ENCODE measurements at places on chromosomes 1 and 21. TPM values are rescaled to one million over a fixed set of nuclear protein-coding genes. Genes with fewer than 3 reads are reported as not detected.

GRCh38 chr21:14632359-14632758 lies 86.2 kb upstream of the SAMSN1 start:
- H3K27ac ChIP-seq = no peak overlapping the region
- no peaks in the 10 kb centered on the region for H3K27me3 ChIP-seq
- H3K4me3 ChIP-seq = no peak overlapping the region
- no peaks in the 10 kb centered on the region for H3K4me1 ChIP-seq
- no peaks in the 10 kb centered on the region for H3K36me3 ChIP-seq

DNA sequence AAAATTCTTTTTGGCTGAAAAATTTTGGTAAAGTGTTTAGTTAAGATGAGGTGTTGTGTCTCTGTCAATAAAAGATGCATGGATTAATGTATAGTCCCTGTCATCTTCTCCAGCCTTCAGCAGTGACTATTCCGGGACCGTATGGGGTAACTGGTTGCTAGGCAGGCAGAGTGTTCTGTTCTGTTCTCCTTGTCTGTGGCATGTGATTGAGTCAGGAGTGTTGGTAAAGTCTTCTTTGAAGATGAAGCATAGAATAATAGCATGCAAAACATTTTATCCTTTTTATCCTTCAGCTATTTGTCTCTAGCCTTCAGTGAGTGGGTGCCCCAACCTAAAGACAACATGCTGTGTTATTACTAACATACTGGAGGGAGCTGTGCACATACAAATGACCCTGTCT lies 74.6 kb downstream of the RGL1 start:
- H3K4me1 ChIP-seq = peaks cover 23% of the 10 kb centered on the region
- H3K4me3 ChIP-seq = no peak overlapping the region
- H3K27me3 ChIP-seq = no peaks in the 10 kb centered on the region
- H3K36me3 ChIP-seq = no peaks in the 10 kb centered on the region
- H3K27ac ChIP-seq = no peak overlapping the region
- no peak for DNase-seq

DNA sequence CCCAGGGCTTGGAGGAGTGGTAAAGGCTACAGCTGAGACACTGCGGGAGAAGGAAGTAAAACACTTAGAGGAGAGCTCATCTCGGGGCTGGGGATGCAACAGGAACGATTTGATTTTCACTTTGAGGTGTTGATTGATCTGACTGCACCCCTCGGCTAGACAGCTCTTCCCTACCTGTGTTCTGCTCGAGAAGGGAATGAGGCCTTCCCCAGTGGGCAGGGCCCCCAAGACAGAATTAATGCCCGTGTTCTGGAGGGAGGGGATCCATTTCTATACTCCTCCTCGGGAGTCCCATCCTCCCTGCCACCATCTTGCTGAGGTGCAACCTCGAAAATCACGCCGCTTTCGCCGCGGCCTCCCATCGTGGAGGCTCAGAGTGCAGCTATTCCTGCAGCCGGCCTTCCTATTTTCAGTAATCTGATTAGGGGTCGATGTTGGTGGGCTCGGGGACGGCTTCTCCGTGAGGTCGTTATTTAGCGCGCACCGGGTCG lies 2.4 kb downstream of the ATP2B4 start:
- peaks cover 15% of the 10 kb centered on the region for H3K27me3 ChIP-seq
- H3K4me1 ChIP-seq = peaks cover 22% of the 10 kb centered on the region
- no peak overlapping the region for H3K27ac ChIP-seq
- no peak for DNase-seq
- no peaks in the 10 kb centered on the region for H3K36me3 ChIP-seq

DNA sequence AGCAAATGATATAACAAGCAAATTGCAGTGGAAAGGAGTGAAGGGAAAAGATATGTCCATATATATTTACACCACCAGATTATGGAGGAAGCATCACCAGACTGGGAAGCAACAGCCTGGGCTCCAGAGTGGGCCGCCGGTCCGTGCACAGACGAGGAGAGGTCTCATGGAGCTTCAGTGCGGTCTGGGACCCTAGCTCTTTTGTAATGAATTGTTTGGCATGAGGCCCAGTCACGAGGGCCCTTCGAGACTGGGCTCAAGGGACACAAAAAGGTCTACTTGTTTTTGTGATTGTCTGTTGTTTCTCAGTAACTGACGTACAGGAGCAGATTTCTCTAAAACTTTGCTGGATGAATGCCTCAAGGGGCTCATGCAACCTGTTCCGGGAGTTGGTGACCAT lies 12.9 kb upstream of the STUM start:
- H3K4me1 ChIP-seq = peaks cover 11% of the 10 kb centered on the region
- no peak overlapping the region for H3K4me3 ChIP-seq
- DNase-seq = no peak
- no peaks in the 10 kb centered on the region for H3K27me3 ChIP-seq

- H3K27ac ChIP-seq = no peak overlapping the region
- no peaks in the 10 kb centered on the region for H3K36me3 ChIP-seq
- H3K27me3 ChIP-seq = no peaks in the 10 kb centered on the region
- no peak overlapping the region for H3K4me3 ChIP-seq
- no peak for DNase-seq
These were observed 50.5 kb downstream of the DMAP1 start for GRCh38 chr1:44263568-44264450.

GRCh38 chr1:107172450-107173170 lies 31.8 kb downstream of the NTNG1 start:
- H3K27ac ChIP-seq = no peak overlapping the region
- H3K4me1 ChIP-seq = peaks cover 6% of the 10 kb centered on the region
- H3K27me3 ChIP-seq = no peaks in the 10 kb centered on the region
- no peak overlapping the region for H3K4me3 ChIP-seq

DNA sequence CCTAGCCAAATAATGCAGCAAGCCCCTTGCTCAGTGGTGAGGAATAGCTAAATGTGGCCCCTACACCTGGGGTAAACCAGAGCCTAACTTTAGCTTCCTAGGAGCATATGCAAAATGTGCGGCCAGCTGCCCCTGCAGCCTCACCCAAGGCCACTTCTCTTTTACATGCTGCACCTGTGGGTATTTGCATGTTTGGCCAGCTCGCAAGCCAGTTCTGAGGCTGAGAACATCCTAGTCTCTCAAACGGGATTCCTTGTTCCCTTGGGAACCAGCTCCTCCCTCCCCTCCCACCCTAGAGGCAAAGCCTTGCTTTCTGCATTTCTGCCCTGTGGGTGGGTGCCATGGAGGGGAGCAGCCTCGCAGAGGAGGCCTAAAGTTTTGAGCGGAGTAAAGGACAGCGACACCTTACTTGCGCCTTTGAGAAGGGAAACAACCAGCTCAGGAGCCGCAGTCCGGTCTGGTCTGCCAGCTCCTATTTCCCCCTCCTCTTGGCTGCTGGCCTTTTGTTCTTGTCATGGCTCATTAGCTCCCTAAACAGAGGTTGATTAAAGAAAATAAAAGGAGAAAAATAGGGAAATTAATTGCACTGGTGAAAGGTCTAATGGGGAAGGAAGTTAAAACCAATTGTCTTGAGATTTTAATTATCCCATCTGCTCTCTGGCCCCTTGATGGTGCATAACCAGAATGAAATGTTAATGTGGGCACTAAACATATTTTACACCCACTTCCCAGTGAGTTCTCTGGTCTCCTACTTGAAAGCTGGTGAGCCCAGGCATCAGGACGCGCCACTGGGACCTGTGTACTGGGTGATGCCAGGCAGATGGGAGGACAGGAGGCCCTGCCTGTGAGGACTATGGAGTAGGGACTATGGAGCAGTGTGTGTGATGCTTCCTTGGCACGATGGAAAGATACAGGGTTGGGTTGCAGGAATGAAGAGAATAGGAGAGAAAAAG lies 68.7 kb downstream of the TEX35 start:
- H3K27ac ChIP-seq = peak overlapping the region; percentile 39
- DNase-seq = peak; percentile 91
- H3K4me1 ChIP-seq = peaks cover 36% of the 10 kb centered on the region
- no peaks in the 10 kb centered on the region for H3K36me3 ChIP-seq

DNA sequence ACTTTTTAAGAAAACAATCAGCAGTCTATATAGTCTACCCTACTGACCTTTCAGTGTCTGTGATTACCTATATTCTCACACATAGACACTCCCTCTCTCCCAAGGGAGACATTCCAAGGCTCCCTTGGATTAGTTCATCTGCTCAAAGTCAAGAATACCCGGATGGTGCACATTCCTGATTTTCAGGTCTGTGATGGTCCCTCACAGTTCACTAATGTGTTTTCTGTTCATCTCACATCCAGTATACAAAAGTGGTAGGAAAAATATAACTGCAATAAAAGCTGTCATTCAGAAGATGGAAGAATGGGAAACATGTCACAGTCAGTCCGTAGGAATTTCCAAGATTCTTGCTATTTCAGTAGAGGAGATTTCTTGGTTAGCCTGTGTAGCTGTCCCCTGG lies 224.1 kb upstream of the CACYBP start:
- H3K4me1 ChIP-seq = no peaks in the 10 kb centered on the region
- no peak for DNase-seq
- no peaks in the 10 kb centered on the region for H3K27me3 ChIP-seq
- no peak overlapping the region for H3K27ac ChIP-seq

GRCh38 chr1:23644555-23644866 lies 47.1 kb upstream of the RPL11 start:
- no peaks in the 10 kb centered on the region for H3K36me3 ChIP-seq
- H3K4me1 ChIP-seq = peaks cover 16% of the 10 kb centered on the region
- no peaks in the 10 kb centered on the region for H3K27me3 ChIP-seq
- H3K27ac ChIP-seq = no peak overlapping the region
- DNase-seq = no peak
- H3K4me3 ChIP-seq = no peak overlapping the region

GRCh38 chr1:60130703-60131102 lies 57.1 kb upstream of the C1orf87 start:
- H3K27ac ChIP-seq = no peak overlapping the region
- H3K4me3 ChIP-seq = no peak overlapping the region
- no peaks in the 10 kb centered on the region for H3K27me3 ChIP-seq
- H3K36me3 ChIP-seq = no peaks in the 10 kb centered on the region
- H3K4me1 ChIP-seq = no peaks in the 10 kb centered on the region

DNA sequence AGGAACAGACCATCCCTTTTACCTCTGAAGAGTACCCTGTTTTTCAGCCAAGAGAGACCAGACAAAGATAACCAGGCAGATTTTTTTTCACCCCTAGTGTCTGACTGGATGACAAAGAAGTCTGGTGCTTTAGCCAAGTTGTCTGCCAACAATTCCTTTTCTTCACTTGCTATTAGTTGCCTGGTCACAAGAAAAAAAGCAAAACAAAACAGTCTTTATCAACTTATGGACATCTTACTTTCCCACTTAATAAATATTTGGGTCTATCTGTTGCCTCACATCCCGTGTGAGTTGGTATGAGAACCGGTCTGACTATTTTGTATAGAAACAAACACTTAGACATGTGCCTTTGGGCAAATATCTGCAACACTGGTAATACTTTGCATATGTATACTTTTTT lies 662.9 kb downstream of the PLPP3 start:
- no peaks in the 10 kb centered on the region for H3K36me3 ChIP-seq
- H3K27me3 ChIP-seq = no peaks in the 10 kb centered on the region
- H3K4me3 ChIP-seq = no peak overlapping the region
- H3K4me1 ChIP-seq = no peaks in the 10 kb centered on the region
- no peak for DNase-seq
- no peak overlapping the region for H3K27ac ChIP-seq

- H3K4me3 ChIP-seq = no peak overlapping the region
- no peaks in the 10 kb centered on the region for H3K27me3 ChIP-seq
- H3K36me3 ChIP-seq = no peaks in the 10 kb centered on the region
These were observed 46.7 kb upstream of the SAMD13 start for GRCh38 chr1:84254703-84255238.

The COL9A2 gene
- total RNA-seq = 3.7 TPM

GRCh38 chr1:67791261-67791660 lies 42.0 kb downstream of the GNG12 start:
- no peak for DNase-seq
- no peak overlapping the region for H3K27ac ChIP-seq
- no peaks in the 10 kb centered on the region for H3K27me3 ChIP-seq
- peaks cover 9% of the 10 kb centered on the region for H3K4me1 ChIP-seq
- H3K36me3 ChIP-seq = no peaks in the 10 kb centered on the region

- no peaks in the 10 kb centered on the region for H3K4me1 ChIP-seq
- no peak overlapping the region for H3K27ac ChIP-seq
- H3K36me3 ChIP-seq = no peaks in the 10 kb centered on the region
- no peak for DNase-seq
- no peaks in the 10 kb centered on the region for H3K27me3 ChIP-seq
- H3K4me3 ChIP-seq = no peak overlapping the region
These were observed 301.9 kb upstream of the USP24 start for GRCh38 chr1:55517036-55517435.

The TNNT2 gene
- 3.1 TPM for total RNA-seq

GRCh38 chr1:99704356-99704816 lies 58.5 kb downstream of the PALMD start:
- H3K4me3 ChIP-seq = no peak overlapping the region
- H3K36me3 ChIP-seq = no peaks in the 10 kb centered on the region
- H3K27ac ChIP-seq = no peak overlapping the region
- no peak for DNase-seq
- H3K27me3 ChIP-seq = no peaks in the 10 kb centered on the region

The DNAI4 gene
- total RNA-seq = 3.2 TPM

GRCh38 chr1:53686091-53686964 lies 52.6 kb downstream of the GLIS1 start:
- H3K27me3 ChIP-seq = peaks cover 19% of the 10 kb centered on the region
- H3K27ac ChIP-seq = no peak overlapping the region
- no peak for DNase-seq
- no peak overlapping the region for H3K4me3 ChIP-seq

The LUZP1 gene
- total RNA-seq = 39.1 TPM

The LRRC42 gene
- 69.1 TPM for total RNA-seq

The PRR9 gene
- total RNA-seq = not detected

- H3K27ac ChIP-seq = no peak overlapping the region
- no peak overlapping the region for H3K4me3 ChIP-seq
- DNase-seq = no peak
These were observed 88.9 kb upstream of the HAO2 start for GRCh38 chr1:119279456-119280381.

GRCh38 chr1:164765557-164765956 lies 206.6 kb downstream of the PBX1 start:
- H3K27ac ChIP-seq = no peak overlapping the region
- no peak overlapping the region for H3K4me3 ChIP-seq
- no peaks in the 10 kb centered on the region for H3K27me3 ChIP-seq
- no peaks in the 10 kb centered on the region for H3K36me3 ChIP-seq

GRCh38 chr1:11316701-11317100 lies 43.7 kb downstream of the UBIAD1 start:
- peaks cover 10% of the 10 kb centered on the region for H3K4me1 ChIP-seq

DNA sequence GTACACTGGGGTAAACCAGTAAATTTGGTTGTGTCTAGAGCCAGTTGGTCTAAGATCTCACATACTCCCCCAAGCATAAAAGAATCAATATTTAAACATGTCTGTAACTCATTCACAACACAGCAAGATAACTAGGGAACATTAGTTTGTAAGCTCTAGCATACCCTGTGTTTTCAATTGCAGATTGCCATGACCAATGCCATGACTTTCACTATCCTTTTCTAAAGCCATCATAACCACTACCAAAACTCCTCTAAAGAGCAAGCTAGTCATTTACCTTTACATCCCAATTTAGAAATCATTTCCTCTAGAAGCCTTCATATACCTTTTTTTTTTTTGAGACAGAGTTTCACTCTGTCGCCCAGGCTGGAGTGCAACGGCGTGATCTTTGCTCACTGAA lies 56.5 kb upstream of the PLA2G4A start:
- no peaks in the 10 kb centered on the region for H3K36me3 ChIP-seq
- DNase-seq = no peak
- H3K27me3 ChIP-seq = no peaks in the 10 kb centered on the region
- H3K4me3 ChIP-seq = no peak overlapping the region
- H3K27ac ChIP-seq = no peak overlapping the region

GRCh38 chr1:96360036-96360795 lies 361.4 kb upstream of the PTBP2 start:
- no peak overlapping the region for H3K4me3 ChIP-seq
- no peak for DNase-seq
- H3K36me3 ChIP-seq = no peaks in the 10 kb centered on the region
- no peaks in the 10 kb centered on the region for H3K4me1 ChIP-seq

All from neural progenitor cell (in vitro differentiated cells).